CD4-positive, alpha-beta T cell treated with Interleukin-6 at 100 ng/mL for 8 hours (primary cell): ENCODE measurements at places on chromosomes 2 and 18.

GRCh38 chr2:23721454-23721826, 205.5 kb downstream of the ATAD2B start:
- no peak for DNase-seq

DNA sequence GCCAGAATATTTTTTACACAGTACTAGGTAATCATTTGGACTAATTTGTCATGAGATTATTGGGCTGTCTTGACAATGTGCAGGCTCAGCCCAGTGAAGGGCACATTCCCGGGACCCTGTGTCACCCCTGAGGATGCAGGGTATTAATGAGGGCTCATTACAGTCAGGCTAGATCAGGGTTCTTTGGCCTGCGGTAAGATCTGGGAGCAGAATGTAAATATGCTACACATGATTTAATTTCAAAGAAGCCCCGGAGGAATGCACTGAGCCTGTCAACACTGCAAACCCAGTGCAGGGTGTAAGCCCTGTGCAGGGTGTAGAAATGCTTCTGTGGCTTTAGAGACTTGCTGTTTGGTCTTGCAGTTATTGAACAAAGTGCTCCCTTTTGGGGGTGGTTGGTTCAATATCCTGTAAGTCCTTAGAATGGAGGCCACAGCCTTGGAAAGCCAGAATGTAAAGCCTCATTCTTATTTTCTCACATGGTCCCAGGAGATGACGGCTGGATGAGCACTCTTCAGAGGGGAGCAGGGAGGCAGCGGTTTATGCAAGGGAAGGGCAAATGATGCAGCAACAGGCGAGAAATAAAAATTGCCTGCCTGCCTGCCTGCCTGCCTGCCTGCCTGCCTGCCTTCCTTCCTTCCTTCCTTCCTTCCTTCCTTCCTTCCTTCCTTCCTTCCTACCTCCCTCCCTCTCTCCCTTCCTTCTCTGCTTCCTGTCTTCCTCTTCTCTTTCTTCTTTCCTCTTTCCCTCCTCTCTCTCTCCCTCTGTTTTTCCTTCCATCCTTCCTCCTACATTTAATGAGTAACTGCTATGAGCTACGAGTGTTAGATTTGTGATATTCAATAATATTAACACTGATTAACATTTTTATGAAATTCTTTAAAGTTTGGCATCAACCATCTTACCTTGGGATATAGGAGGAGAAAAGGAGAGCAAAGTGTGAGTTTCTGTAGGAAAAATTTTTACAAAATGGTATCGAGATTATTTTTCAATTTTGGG, 148.8 kb downstream of the VAPA start:
- no peak for DNase-seq

DNA sequence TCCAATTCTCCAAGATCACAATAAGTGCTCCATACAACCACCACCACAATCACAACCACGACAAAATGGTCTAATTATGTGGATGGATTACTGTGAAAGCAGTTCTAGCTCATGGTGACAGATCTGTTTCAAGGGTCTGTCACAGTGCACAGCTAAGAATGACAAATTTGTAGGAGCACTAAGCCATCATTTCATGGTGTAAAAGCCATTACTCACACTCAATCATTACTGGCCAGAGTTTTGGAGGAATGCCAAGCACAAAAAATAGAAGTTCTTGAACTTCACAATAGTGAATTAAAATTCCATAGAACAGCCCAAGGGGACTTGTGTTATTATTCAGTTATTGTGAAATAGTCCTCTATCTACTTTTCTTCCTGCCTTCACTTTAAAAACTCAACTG, 2.3 kb downstream of the CPS1 start:
- DNase-seq, result no peak

DNA sequence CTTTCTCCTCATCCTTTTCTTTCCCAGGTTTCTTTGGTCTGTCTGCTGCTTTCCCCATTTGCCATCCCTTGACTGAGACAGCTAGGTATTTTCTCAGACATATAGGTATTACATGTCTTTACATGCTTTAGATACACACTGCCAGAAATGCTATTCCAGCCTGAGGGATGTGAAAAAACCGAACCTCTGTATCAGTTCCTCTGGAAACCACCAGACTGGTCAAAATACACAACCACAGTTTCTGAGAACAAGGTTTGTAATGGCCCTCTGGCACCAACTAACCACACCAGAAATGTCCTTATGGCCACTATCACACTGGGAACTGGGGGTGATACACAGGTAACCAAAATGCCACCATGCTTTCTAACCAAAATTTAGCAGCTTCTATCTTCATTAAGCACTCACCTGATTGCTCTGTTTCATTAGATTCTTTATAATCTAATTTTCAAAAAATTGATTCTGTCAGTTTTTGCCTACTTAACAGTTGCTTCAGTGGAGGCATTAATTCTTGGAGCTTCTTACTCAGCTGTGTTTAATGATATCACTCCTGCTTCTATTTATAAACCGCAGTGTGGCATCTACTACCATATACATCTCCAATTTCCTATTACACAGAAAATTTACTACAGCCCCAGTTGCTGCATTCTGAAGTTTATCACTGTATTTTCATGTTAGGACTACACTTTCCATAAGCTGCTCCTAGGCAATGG, 243.5 kb downstream of the WDPCP start:
- no peak for DNase-seq

- no peak for DNase-seq
These were observed 30.5 kb downstream of the LAMA3 start for GRCh38 chr18:23719634-23720201.

DNA sequence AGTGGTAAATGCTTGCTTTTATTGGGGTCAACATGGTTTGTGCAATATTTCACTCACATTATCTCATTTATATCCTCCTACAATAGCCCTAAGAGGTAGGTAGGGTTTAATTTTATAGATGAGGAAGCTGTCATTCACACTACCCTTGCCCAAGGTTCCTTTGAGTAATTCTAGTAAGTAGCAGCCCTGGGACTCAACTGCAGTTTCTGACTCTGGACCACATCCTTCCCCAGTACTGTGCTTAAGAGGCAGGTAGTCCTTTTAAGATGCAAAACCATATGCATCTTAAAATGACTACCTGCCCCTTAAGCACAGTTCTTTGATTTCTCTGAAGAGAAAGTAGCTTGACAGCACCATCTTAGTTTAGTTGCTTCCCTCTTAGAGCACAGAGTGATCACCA, 15.7 kb upstream of the NT5C1B start:
- no peak for DNase-seq

GRCh38 chr2:15293262-15293937, 267.7 kb downstream of the NBAS start:
- DNase-seq, result no peak

DNA sequence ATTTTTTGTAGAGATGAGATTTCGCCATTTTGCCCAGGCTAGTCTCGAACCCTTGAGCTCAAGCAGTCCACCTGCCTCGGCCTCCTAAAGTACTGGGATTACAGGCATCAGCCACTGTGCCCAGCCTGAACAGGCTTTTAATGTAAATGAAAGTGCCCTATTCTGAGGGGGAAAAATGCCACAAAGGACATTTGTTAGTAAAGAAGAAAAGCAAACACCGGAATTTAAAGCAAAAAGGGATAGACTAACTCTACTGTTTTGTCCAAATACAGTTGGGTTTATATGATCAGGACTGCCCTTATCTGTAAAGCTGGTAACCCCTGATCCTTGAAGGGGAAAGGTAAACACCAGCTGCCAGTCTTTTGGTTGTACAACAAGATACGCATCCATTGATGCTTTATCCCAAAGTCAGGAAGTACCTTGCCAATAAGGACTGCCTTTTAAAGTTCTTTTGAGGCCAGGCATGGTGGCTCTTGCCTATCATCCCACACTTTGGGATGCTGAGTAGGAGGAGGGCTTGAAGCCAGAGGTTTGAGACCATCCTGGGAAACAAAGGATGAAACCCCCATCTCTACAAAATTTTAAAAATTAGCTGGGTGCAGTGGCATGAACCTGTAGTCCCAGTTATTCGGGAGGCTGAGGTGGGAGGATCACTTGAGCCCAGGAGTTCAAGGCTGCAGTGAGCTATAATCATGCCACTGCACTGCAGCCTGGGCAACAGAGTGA, 13.1 kb downstream of the CLEC4F start:
- DNase-seq, result no peak

DNA sequence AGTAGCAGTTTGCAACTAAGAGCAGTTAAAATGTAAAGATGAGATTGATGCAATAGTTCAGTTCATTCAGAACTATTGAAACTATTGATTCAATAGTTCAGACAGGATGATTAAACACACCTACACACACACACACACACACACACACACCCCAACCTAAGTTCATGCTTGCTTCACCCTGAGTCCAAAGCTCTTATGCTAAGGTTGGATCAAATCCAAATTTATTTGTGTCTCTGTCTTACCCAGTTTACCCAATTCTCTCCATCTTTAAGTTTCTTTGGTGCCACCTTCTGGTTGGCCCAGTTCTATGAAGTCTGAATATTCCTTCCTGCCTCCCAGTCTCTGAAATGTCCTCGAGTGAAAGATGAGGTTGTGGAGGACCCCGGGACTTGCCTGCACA, 5.1 kb downstream of the SERPINB8 start:
- DNase-seq, result peak; percentile 20

- no peak for DNase-seq
These were observed 77.8 kb downstream of the SCN9A start for GRCh38 chr2:166297951-166298350.

DNA sequence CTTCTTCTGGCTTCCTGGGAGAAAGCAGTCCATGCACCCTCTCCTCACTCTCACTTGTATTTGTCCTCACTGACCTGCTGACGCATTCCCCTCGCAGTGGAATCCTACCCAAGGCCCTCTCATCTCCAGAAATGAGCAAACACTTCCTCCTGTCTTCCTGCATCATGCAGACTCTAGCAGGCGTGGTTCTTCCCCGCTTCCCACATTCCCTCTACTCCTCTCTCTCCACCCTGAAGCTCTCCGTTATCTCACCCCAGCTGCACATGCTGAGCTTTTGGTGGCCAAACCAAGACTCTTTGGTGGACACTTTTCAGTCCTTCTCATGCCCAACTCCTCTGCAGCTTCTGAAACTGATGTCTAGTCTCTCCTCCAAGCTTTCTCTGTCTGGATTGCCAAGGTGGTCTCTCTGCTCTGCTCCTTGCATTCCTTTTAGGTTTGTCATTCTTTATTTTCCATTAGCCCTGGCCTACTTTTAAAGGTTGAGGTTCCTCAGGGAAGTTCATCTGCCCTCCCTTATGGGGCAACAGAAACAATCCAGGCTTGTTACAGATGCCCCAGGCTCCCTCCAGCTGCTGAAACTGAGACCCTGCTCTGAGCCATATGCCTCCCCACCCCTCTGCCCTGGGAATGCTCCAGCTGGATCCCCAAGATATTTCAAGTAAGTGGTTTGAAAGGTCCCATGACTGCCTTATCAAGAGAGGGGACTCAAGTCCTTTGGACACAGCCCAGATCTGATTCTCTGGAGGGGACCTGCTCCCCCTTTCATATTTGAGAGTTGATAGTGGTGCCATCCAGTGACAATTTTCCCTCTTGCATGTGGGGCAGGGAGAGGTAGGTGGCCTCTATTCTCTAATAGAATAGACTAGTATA, 835 bp upstream of the IL18RAP start:
- DNase-seq, result no peak

DNA sequence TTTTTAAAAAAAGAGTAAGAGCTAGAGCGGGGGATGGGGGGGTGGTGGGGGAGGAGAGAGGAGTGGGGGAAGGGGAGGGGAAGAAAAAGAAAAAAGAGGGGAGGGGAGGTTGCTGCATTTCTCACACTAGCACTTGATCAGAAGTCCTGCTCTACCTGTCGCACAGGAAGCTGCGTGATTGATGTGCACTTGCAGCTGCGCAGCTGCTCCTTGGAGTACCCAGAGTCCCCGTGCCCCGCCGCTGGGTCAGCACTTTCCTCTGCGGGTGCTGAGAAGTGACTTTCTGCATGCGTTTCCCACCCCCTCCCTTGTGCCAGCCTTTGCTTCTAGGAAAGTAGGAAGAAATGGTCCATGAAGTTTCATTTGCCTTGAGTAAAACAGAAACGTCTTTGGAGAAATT, 297.3 kb downstream of the ETAA1 start:
- no peak for DNase-seq

DNA sequence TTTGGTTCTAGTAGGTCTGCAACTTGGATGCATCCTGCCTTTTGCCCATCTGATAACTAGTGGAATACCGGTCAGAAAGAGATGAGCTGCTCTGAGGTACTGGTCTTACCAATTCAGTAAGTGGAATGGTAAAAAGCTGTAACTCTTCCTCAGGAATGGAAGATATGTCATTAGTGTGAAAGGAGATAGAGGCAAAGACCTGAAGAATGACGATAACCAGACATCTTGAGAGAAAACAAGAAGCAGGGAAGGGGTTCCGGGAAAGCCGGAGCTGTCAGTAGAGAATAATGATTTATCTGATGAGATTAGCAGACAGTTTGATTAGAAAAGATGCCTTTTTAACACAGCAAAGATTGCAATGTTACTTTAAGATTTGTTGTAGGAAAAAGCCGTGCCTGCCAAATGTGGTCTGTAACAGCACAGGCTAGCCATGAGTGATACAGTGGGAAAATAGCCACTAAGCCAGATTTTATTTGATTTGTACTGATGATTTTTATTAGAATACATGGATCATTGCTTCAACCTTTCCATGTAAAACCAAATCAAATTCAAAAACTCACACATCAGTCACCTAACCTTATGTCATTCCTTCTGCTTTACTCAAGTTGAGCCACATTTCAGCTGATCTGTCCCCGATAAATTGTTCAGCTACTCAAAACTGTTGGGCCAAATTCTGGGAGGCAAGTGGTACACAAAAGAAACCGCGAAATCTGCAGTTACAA, 110.0 kb downstream of the TCF4 start:
- DNase-seq, result no peak

- no peak for DNase-seq
These were observed 7.7 kb upstream of the AMMECR1L start for GRCh38 chr2:127893494-127893893.

GRCh38 chr18:76618721-76619120, 123.7 kb upstream of the ZNF516 start:
- no peak for DNase-seq

- no peak for DNase-seq
These were observed 22.0 kb upstream of the TGIF1 start for GRCh38 chr18:3427944-3428343.

DNA sequence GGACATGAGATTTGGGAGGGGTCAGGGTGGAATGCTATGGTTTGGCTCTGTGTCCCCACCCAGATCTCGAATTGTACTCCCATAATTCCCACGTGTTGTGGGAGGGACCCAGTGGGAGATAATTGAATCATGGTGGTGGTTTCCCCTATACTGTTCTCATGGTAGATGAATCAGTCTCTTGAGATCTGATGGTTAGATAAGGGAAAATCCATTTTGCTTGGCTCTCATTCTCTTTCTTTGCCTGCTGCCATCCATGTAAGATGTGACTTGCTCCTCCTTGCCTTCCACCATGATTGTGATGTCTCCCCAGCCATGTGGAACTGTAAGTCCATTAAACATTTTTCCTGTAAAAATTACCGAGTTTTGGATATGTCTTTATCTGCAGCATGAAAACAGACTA, 80.9 kb upstream of the GALNT5 start:
- no peak for DNase-seq

DNA sequence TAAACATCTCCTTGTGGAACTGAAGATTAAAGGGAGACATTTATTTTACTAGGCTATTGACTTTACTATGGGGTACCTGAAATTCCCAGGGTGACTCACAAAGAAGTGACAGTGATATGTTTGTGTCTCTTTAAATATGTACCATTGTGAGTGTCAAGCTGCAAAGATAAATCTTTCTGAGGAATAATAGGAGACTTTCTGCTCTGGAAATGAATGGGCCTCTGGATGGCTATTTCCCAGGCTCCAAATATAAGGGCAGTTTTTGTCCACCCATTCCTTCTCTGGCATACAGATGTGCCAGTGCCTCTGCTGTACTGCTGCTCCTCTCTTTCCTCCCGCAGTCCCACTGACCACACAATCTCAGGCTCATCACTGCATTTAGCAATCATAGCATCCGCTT, 586.4 kb upstream of the CNTNAP5 start:
- no peak for DNase-seq
